Posterior cingulate gyrus (tissue), 11 donors: ENCODE measurements at places on chromosomes 7 and 10.
A peak's percentile ranks its signal among the peaks of the same experiment; 100 is the strongest.

DNA sequence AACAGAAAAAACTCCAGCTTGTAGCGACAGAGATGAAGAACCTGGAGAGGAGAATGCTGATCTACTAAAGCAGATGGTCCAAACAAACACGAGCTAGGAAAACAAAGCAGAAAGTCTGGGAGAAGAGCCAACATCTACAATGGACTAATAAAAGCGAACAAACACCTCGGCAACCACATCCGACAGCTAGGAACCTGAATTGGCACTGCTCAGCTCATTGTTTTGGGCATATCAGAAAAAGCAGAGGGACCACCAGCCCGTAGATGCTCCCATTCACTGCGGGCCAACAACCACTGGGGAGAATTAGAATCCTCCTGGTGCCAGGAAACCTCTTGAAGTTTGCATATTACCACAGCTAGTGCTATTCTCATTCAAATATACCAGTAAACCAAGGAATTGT, 204.7 kb downstream of the NXPH1 start:
- DNase-seq = no peak

- DNase-seq = no peak
Observed at GRCh38 chr7:151684408-151685175, 164.9 kb upstream of the RHEB start.

- no peak for DNase-seq
Observed at GRCh38 chr7:120278773-120279172, 5.8 kb downstream of the KCND2 start.

DNA sequence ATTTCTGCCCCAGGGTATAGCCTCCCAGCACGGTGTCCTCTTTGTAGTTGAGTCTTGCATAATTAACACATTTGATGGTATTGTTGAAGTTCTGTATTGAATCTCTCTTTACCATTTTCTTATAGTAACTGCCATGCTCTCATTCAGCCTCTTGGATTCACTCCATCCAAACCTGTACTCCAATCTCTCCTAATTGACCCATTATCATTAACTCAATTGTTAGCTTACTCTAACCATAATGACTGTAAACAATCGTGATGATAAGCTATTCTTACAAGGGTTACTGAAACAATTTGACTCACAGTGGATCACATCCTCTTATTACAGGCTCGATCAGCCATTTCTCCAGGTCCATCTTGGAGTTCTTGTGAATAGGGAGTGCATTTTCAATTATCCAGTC, 191.9 kb upstream of the AGK start:
- DNase-seq = no peak

- no peak for DNase-seq
Observed at GRCh38 chr7:74506325-74506724, 52.6 kb downstream of the GTF2IRD1 start.

- peak; percentile 46 for DNase-seq
Observed at GRCh38 chr10:119132521-119133345, 28.8 kb downstream of the DENND10 start.

DNA sequence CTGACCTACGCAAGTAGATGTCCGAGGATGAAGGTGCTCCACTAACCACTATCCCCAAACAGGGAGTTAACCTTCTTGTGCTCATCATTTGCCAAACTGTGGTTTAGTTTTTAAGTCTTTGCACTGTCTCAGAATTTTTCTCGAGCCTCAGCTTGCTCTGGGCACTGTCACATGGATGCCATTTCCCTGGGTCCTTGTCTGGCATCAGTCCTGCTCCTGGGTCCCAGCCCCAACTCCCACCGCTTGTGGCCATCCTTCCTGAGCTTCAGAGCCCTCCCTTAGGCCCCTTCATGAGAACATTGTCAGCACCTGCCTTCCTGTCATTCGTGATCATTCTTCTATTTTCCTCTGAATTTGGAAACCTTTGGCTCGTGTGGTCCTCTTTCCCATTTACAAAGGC, 33.8 kb downstream of the C10orf71 start:
- no peak for DNase-seq

GRCh38 chr10:29166713-29167112, 122.2 kb upstream of the LYZL1 start:
- DNase-seq = no peak

GRCh38 chr7:105745681-105746330, 130.6 kb downstream of the ATXN7L1 start:
- no peak for DNase-seq

DNA sequence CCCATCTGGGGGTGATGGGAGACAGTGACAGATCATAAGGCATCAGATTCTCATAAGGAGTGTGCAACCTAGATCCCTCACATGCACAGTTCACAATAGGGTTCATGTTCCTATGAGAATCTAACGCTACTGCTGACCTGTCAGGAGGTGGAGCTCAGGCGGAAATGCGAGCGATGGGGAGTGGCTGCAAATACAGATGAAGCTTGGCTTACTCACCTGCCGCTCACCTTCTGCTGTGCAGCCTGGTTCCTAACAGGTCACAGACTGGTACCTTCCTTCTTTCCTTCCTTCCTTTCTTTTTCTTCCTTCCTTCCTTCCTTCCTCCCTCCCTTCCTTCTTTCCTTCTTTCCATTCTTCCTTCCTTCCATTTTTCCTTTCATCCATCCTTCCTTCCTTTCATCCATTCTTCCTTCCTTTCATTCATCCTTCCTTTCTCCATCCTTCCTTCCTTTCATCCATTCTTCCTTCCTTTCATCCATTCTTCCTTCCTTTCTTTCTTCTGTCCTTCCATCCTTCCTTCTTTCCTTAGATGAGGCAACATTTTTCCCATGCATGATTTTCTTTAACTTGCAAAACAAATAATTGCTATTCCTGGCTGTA, 370.0 kb upstream of the AUTS2 start:
- no peak for DNase-seq

GRCh38 chr7:151415375-151416105, 5.7 kb upstream of the WDR86 start:
- no peak for DNase-seq

DNA sequence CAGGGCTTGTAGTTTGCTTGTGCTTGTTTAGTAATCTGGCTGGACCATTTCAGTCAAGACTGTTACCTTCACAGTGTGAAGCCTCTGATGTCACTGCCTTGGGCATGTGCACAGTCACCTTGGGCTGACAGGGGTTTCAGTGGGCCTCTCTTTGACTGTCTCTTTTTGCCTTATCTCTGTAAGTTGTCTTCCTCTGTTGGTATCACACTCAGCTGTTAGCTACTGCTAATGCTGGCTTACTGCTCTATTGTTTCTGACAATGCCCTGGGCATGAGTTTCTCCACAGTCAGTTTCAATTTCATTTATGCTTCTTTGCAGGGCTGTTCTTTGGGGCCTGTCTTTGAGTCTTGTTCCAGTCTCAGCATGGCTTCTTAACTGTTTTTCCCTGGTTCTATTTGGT, 201.9 kb upstream of the SHH start:
- no peak for DNase-seq

DNA sequence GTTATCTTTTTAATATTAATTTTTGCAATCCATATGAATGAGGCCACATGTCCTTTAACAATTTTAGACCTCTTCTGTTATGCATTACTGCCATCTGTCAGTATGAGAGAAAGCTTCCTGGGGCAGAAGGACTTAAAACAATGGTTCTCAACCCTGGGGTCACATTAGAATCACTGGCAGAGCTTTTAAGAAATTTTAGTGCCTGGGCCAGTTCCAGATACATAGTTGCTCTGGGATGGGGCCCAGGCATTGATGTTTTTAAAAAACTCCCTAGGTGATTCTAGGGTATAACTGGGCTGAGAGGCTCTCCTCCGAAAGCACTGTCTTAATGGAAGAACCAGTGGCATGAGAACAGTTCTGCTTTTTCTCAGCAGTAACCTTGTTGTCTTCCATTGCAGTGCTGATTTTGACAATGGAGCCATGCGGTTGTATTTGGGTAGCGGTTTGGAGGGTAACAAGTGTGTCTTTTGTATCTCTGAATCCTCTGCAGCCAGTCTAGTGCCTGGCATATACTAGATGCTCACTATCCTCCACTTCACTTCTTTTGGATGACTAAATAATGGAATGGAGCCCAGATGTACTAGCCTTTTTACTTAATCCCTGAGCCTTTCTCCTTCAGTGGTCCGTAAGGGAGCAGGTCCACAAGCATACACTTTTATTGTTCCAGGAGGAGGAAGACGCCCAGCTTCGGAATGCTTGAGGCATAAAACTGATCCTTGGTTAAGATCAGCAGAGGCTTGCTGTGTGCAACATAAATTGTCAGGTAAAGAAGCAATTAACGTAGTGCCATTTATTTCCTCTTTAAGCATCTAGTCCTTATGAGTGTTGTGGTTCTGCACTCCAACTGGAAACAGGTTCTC, 227.1 kb downstream of the AUTS2 start:
- DNase-seq = no peak

GRCh38 chr10:16867556-16867955, 50.3 kb upstream of the RSU1 start:
- no peak for DNase-seq

DNA sequence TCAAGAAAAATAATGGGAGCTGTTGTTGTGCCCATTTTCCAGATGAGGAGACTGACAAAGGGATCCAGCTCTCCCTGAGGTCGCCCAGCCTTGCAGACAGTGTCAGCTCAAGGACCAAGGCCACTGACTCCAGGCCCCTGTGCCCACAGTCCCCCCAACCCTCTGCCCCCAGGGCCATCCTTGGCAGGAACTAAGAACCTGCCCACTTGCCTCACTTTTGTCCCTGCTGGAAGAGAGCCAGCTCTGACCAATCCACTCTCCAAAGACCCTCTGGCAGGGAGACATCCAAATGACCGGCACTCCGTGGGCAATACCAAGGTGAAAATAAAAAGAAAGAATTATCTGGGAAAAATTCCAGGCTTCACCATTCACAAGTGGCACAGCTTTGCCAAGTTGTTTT, 101.3 kb downstream of the TCERG1L start:
- no peak for DNase-seq

- DNase-seq = no peak
Observed at GRCh38 chr10:4941540-4942330, 21.5 kb upstream of the AKR1C1 start.

DNA sequence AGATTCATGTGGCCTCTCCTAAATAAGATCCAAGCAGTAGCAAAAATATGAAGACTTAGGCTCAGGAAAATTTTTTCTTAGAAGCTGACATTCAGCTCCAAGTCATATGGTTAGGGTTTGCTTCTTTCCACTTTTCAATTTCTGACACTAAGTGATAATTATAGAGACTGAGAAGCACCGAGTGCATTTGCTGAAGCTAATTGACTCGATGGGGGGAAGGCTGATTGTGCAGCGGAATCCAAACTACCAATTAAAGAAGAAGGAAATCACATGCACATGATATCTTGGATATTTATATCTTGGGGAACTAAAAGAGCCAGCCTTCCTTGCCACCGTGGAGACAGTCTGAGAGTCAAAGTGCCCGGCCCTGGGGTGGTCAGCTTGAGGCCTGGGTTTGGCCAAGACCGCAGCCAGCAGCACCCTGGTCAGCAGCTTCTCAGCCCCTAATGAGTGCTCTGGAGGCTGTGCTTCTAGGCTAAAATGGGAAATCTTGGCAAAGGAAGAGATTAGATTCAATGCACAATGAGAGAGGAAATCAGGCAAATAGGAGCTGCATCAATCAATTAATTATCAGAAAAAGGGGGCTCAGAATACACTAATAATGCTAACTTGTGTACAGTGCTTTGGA, 589.3 kb downstream of the NRG3 start:
- DNase-seq = no peak

GRCh38 chr10:120514035-120514620, 57.1 kb downstream of the PLPP4 start:
- DNase-seq = no peak

DNA sequence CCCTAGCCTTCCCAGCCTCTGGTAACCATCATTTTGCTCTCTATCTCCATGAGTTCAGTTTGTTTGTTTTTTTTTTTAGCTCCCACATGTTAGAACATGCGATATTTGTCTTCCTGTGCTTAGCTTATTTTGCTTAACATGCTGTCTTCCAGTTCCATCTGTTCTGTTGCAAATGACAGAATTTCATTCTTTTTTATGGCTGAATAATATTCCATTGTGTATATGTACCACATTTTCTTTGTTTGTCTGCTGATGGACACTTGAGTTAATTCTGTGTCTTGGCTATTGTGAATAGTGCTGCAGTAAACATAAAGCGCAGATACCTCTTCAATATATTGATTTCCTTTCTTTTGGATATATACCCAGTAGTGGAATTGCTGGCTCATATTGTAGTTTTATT, 21.0 kb downstream of the DLD start:
- no peak for DNase-seq

GRCh38 chr10:17353568-17354300, 100.7 kb downstream of the ST8SIA6 start:
- DNase-seq = no peak

DNA sequence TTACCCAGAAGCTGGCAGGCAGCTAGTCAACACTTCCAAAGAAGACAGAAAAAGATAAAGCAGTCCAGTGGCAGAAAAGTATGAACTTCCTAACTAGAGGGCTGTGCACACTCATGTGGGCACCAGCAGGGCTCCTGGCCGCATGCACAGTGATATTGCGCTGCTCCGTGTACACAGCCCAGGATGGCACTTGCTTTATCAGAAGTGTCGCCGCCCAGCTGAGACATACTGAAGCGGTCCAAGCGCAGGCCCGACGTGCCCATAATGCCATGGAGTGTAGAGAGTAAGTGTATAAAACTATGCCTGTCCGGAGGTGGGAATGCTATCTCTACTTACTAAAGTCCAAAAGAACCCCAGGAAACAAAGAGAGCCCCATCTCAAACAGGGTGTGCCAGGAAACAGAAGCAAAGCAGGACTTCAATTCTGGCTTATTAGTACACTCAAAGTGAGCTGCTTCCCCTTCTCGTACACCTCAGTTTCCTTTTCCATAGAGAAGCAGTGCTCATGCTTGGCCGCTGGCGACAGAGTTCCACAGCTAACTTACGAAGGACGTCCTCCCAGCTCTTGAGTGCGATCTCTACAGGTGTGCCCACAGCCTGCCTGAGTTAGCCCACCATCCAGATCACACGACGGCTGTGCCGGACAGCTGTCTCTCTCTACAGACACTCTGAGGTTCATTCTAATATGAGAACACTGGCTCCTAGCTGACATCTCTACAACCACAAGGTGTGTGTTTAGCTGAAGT, 234.3 kb downstream of the COBL start:
- DNase-seq = no peak

DNA sequence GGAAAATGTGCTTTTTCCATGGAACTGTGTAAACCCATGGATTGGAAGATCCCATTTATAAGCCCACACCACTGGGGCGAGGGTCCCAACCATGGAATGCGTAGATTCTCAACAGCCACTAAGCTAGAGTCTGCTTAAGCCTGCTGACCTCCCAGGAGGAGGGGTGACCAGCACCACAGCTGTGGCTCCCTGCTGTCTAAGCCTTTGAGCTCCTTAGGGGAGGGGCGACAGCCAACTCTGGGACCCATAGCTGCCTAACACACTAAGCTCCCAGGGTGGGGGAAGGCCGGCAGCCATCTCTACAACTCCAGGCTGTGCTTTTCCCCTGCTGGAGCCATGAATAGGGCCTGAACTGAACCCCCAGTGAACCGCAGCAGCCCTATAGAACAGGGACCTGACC, 249.8 kb upstream of the HPS1 start:
- DNase-seq = no peak

DNA sequence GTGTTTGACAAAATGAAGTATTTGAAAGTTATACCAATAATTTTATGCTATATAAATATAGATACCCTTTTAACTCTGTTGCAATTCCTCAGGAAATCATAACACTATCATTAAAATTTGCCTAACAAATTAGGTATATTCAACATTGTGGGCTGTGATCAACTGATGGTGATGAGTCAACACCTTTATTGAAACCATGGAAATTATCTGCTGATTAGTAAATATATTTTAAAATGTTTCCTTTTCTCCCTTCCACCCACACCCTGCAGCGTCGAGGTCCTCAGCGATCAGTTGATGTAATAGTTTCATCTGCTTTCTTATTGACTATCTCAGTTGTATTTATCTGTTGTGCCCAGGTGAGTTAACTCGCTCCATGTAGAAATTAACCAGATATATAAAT, 143.9 kb downstream of the PHTF2 start:
- DNase-seq = no peak

GRCh38 chr7:142838461-142839213, 16.2 kb upstream of the EPHB6 start:
- no peak for DNase-seq
